ENCODE measurements at places on chromosomes 7 and 10. TPM values are rescaled to one million over a fixed set of nuclear protein-coding genes. Genes with fewer than 3 reads are reported as not detected.

GRCh38 chr10:20625868-20626267 lies 271.2 kb downstream of the NEBL start:
- no peaks in the 10 kb centered on the region for H3K4me1 ChIP-seq
- DNase-seq, result no peak
- H3K4me3 ChIP-seq, result no peak overlapping the region
- H3K36me3 ChIP-seq, result no peaks in the 10 kb centered on the region

DNA sequence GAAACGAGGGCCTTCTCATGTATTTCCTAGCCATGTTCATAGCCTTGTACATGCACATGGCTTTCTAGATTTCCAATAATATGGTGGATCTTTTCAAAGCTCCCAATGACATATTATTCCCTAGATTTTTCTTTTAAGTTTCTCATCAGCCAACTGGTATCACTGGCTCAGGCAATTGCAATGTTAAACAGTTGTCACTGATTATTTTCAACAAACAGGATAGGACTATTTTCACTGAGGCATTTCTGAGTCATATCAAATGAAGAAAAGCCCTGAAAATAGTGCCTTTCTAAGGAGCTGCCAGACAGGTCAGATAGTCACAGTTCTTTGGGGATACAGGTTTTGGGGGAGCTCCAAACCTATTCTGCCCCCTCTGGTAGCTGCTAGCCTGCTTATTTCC lies 4.5 kb upstream of the LMTK2 start:
- no peaks in the 10 kb centered on the region for H3K27me3 ChIP-seq
- peaks cover under 1% of the 10 kb centered on the region for H3K4me1 ChIP-seq
- H3K36me3 ChIP-seq, result no peaks in the 10 kb centered on the region
- H3K27ac ChIP-seq, result no peak overlapping the region
- no peak overlapping the region for H3K4me3 ChIP-seq

- no peak overlapping the region for H3K27ac ChIP-seq
- H3K27me3 ChIP-seq, result peaks cover 22% of the 10 kb centered on the region
- no peak for DNase-seq
- H3K36me3 ChIP-seq, result no peaks in the 10 kb centered on the region
- H3K4me1 ChIP-seq, result no peaks in the 10 kb centered on the region
- H3K4me3 ChIP-seq, result no peak overlapping the region
These were observed 49.7 kb upstream of the NRF1 start for GRCh38 chr7:129561677-129562359.

GRCh38 chr7:5838761-5839500 lies 41.7 kb upstream of the OCM start:
- no peak overlapping the region for H3K27ac ChIP-seq
- peaks cover 12% of the 10 kb centered on the region for H3K36me3 ChIP-seq
- no peak overlapping the region for H3K4me3 ChIP-seq
- H3K4me1 ChIP-seq, result no peaks in the 10 kb centered on the region

DNA sequence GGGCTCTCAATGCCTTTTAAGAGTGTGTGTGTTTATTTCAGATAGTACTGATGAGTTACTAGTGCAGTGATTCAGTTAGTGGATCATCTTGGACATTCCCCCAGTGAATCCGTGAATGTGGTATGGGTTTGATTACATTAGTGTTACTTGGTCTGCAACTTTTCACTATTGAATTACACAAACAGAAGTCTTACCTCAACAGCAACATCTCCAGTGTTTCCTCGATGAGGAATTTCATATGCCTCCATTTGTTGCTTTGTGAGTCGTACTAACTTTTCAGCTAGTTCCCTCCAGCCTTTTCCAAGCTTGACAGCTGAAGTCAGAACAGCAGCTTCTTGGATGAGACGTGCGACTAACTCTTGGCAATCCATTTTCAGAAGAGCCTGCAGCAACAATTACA lies 63.2 kb downstream of the MACC1 start:
- no peak overlapping the region for H3K27ac ChIP-seq
- no peaks in the 10 kb centered on the region for H3K36me3 ChIP-seq
- no peak for DNase-seq
- H3K4me1 ChIP-seq, result peaks cover 24% of the 10 kb centered on the region

- no peak overlapping the region for H3K27ac ChIP-seq
- H3K4me3 ChIP-seq, result no peak overlapping the region
- H3K27me3 ChIP-seq, result no peaks in the 10 kb centered on the region
- H3K4me1 ChIP-seq, result peaks cover 6% of the 10 kb centered on the region
- no peaks in the 10 kb centered on the region for H3K36me3 ChIP-seq
These were observed 242.5 kb downstream of the REEP3 start for GRCh38 chr10:63763744-63764143.

GRCh38 chr10:111207500-111207899 lies 130.7 kb downstream of the ADRA2A start:
- H3K36me3 ChIP-seq, result no peaks in the 10 kb centered on the region
- H3K4me1 ChIP-seq, result no peaks in the 10 kb centered on the region
- peak; percentile 72 for DNase-seq
- H3K4me3 ChIP-seq, result no peak overlapping the region
- H3K27me3 ChIP-seq, result no peaks in the 10 kb centered on the region

- DNase-seq, result no peak
- H3K27ac ChIP-seq, result no peak overlapping the region
- H3K36me3 ChIP-seq, result no peaks in the 10 kb centered on the region
- no peak overlapping the region for H3K4me3 ChIP-seq
- H3K4me1 ChIP-seq, result no peaks in the 10 kb centered on the region
These were observed 55.8 kb downstream of the FIGNL1 start for GRCh38 chr7:50394315-50394714.

GRCh38 chr10:71084061-71084817 lies 128.1 kb upstream of the UNC5B start:
- no peaks in the 10 kb centered on the region for H3K4me1 ChIP-seq
- DNase-seq, result peak; percentile 87
- H3K27ac ChIP-seq, result no peak overlapping the region
- H3K27me3 ChIP-seq, result peaks cover 10% of the 10 kb centered on the region
- H3K36me3 ChIP-seq, result no peaks in the 10 kb centered on the region
- H3K4me3 ChIP-seq, result no peak overlapping the region

- no peak for DNase-seq
- H3K36me3 ChIP-seq, result no peaks in the 10 kb centered on the region
- no peak overlapping the region for H3K4me3 ChIP-seq
- no peaks in the 10 kb centered on the region for H3K27me3 ChIP-seq
These were observed 17.7 kb upstream of the SHH start for GRCh38 chr7:155829796-155830470.

GRCh38 chr10:62545160-62546066 lies 171.2 kb downstream of the ZNF365 start:
- no peaks in the 10 kb centered on the region for H3K36me3 ChIP-seq
- DNase-seq, result peak; percentile 90
- peak overlapping the region; percentile 59 for H3K27ac ChIP-seq
- no peaks in the 10 kb centered on the region for H3K27me3 ChIP-seq

DNA sequence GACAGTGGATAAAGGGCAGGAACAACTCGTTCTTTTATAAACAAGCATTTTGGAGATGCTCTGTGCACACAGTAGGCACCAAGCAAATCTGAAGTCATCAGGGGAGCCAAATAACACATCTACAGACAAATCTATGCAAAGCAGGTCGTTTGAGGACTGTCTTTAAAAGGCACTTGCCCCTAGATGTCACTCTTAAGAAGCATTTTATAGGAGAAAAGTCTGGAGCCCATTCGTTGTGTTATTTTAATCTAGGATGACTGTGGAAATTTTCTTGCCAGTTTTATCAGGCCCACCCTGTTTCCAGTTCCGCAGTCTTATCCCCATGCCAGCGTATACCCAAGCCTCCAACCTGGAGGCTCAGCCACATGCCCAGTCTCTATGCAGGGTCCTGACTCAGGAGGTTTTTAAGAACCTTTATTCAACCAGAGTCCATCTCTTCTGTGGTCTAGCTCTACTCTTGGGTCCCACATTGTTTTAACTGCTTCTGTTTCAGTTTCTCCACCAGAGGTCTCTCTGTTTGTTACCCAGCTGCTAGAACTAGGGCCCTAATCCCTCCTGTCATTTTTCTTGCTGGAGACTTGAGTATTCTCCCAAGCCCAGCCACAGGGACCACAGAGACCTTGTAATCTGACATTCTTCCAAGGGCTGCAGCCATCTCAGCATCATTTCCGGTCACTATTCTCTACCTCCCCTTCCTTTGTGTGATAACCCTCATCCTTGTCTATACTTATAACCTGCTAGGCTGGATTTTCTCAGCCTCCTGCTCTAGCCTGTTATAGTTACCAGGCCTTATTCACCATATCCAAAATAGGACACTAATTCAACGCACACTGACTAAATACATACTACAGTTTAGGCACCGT lies 26.7 kb downstream of the PIK3CG start:
- no peak for DNase-seq
- peaks cover 4% of the 10 kb centered on the region for H3K36me3 ChIP-seq
- H3K4me3 ChIP-seq, result no peak overlapping the region
- H3K4me1 ChIP-seq, result no peaks in the 10 kb centered on the region
- H3K27me3 ChIP-seq, result no peaks in the 10 kb centered on the region

DNA sequence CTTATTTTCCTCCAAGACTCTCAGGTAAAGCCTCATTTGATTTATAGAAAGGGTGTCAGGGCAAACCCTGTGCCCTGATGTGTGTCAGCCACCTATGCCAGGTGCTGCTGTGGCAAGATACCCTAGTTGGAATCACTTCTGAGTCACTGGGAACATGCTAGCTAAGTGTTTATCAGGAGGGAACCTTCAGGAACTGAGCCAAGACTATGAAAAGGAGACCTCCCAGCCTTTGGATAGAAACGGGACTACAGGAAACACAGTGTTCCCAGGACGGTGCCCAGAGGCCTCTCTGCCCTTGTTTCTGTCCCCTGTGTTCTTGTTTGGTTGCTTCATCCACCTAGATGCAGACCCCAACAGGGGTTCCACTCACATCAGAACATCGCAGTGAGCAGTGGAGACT lies 28.5 kb downstream of the CNNM1 start:
- H3K4me3 ChIP-seq, result no peak overlapping the region
- peaks cover 19% of the 10 kb centered on the region for H3K36me3 ChIP-seq
- no peak overlapping the region for H3K27ac ChIP-seq
- no peaks in the 10 kb centered on the region for H3K27me3 ChIP-seq

- DNase-seq, result peak; percentile 86
- H3K36me3 ChIP-seq, result no peaks in the 10 kb centered on the region
- peak overlapping the region; percentile 72 for H3K27ac ChIP-seq
These were observed 51.3 kb downstream of the AOC1 start for GRCh38 chr7:150903606-150904005.

- H3K36me3 ChIP-seq, result no peaks in the 10 kb centered on the region
- H3K27ac ChIP-seq, result no peak overlapping the region
- no peak overlapping the region for H3K4me3 ChIP-seq
- no peak for DNase-seq
- no peaks in the 10 kb centered on the region for H3K4me1 ChIP-seq
These were observed 571.0 kb downstream of the SH2D4B start for GRCh38 chr10:81108516-81109199.

The SLC26A5 gene
- under 0.01 TPM for total RNA-seq

The SMO gene
- 18.7 TPM for total RNA-seq

The COL17A1 gene
- 0.29 TPM for total RNA-seq

The ZPBP gene
- not detected for total RNA-seq

The TFPI2 gene
- 2.3 TPM for total RNA-seq

Data from esophagus muscularis mucosa (tissue), 4 donors.